ENCODE measurements at places on chromosomes 11 and 22. TPM values are rescaled to one million over a fixed set of nuclear protein-coding genes. Genes with fewer than 3 reads are reported as not detected.

The CSNK2A3 gene
- 1.2 TPM for total RNA-seq

The DMC1 gene
- total RNA-seq, result 10.8 TPM

GRCh38 chr22:20647586-20648305, 126.2 kb upstream of the SERPIND1 start:
- H3K4me3 ChIP-seq, result no peak overlapping the region
- H3K27me3 ChIP-seq, result peaks cover 7% of the 10 kb centered on the region
- no peaks in the 10 kb centered on the region for H3K4me1 ChIP-seq
- DNase-seq, result no peak
- H3K27ac ChIP-seq, result no peak overlapping the region
- H3K36me3 ChIP-seq, result no peaks in the 10 kb centered on the region

GRCh38 chr11:12469451-12469850, 92.1 kb downstream of the PARVA start:
- no peaks in the 10 kb centered on the region for H3K36me3 ChIP-seq
- H3K27ac ChIP-seq, result no peak overlapping the region
- no peaks in the 10 kb centered on the region for H3K4me1 ChIP-seq
- H3K4me3 ChIP-seq, result no peak overlapping the region
- H3K27me3 ChIP-seq, result no peaks in the 10 kb centered on the region

DNA sequence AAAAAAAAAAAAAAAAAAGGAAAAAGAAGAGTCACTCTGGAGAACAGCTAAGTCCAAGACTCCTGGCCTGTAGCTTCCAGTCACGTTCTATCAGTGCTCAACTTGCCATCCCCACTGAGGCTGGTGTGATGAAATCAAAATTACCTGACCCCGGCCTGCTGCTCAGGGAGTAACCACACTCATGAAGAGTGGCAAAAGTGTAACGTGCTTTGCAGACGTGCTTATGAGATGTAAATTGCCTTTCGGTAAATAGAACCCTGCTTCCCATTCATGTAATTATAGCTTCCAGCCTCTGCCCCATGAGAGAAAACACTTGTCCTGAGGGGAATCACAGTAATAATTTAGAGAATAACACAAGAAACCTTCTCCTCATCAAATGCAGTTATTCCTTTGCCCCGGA, 28.2 kb upstream of the CHKA start:
- no peaks in the 10 kb centered on the region for H3K4me1 ChIP-seq
- no peaks in the 10 kb centered on the region for H3K27me3 ChIP-seq
- H3K27ac ChIP-seq, result no peak overlapping the region
- H3K36me3 ChIP-seq, result no peaks in the 10 kb centered on the region
- H3K4me3 ChIP-seq, result no peak overlapping the region
- no peak for DNase-seq

DNA sequence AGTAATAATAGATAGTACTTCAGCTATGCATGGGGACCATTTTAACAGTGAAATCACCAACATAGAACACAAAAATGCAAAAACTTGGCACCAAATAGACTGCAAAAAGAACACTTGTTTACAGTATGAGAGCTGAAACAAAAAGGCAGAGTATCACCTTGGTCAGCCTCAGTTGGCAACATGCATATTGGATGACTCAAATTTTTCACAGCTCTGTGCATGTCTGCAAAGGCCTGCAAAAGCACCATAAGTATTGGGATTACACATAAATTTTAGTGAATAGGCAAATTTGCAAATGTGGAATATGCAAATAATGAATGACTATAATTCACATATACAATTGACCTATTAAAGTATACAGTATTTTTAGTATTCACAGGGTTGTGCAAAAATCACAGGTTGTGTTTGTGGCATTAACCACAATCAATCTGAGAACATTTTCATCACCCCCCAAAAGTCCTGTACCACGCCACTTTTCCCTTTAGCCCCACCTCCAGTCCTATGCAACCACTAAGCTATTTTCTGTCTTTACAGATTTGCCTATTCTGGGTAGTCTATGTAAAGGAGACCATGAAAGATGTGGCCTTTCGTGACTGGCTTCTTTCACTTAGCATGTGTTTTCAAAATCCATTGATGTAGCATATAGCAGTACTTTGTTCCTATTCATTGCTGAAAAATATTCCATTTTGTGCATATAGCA, 47.2 kb downstream of the CCDC15 start:
- no peak overlapping the region for H3K4me3 ChIP-seq
- H3K36me3 ChIP-seq, result peaks cover 52% of the 10 kb centered on the region
- no peaks in the 10 kb centered on the region for H3K4me1 ChIP-seq
- DNase-seq, result no peak
- no peak overlapping the region for H3K27ac ChIP-seq
- no peaks in the 10 kb centered on the region for H3K27me3 ChIP-seq

DNA sequence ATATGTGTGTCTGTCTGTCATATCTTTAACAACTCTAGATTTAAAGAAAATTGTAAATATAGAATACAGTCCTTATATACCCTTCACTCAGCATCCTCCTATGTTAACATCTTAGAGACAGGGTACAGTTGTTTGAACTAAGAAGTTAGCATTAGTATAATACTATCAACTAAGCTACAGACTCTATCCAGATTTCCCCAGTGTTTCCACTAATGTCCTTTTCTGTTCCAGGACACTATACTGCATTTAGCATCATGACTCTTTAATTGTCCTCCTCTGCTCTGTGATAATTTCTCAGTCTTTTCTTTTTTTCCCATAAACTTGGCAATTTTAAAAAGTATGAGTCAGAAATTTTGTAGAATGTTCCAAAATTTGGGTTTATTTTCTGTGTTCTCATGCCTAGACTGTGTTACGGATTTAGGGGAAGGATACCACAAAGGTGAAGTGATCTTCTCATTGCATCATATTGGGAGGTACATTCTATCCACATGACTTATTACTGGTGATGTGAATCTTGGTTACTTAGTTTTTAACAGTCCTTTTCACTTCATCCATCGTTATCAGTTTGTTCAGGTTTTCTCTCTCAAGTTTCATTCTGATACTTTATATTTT, 168.4 kb downstream of the SBF2 start:
- H3K27me3 ChIP-seq, result no peaks in the 10 kb centered on the region
- no peak overlapping the region for H3K4me3 ChIP-seq
- DNase-seq, result no peak
- no peak overlapping the region for H3K27ac ChIP-seq
- H3K4me1 ChIP-seq, result no peaks in the 10 kb centered on the region

DNA sequence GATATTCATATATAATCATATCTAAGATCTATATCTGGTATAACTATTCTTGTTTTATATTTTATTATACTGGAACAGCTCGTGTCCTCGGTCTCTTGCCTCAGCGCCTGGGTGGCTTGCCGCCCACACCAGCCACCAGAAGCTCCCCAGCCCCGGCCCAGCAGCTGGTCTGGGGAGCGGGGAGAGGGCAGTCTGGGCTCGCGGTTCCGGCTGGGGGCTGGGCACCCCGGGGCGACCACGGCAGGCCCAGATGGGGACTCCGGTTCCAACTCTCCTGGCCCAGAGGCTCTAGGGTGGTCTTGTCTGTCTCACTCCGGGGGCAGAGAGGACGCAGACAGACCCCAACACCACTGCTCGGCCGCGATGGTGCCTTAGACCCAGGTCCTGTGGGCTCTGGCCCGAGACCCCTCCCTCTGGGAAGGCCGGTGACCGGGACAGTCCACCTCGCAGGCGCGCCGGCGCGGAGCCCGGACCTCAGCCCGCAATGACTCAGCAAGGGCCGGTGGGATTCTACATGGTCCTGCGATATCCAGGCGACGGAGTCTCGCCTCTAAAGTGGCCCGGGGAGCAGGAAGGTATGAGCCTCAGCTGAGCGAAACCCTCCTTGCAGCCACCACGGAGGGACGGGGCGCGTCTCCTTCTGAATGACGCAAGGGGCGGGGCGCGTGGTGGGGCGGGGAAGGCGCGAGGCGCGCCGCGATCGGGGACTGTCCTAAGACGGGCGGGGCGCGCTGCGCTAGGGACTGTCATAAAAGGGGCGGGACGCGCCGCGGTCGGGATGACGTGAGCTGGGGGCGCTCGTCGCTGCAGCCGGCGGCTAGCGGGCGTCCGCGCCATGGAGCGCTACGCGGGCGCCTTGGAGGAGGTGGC, at the start of gene DGCR6:
Gene DGCR6 (plus strand): TSS at position 781 of the 870 bp plus-strand sequence. CDS start 55 bp downstream, at position 836.
- H3K36me3 ChIP-seq, result no peaks in the 10 kb centered on the region
- H3K27ac ChIP-seq, result no peak within 1 kb of the TSS
- H3K27me3 ChIP-seq, result no peaks in the 10 kb centered on the region

DNA sequence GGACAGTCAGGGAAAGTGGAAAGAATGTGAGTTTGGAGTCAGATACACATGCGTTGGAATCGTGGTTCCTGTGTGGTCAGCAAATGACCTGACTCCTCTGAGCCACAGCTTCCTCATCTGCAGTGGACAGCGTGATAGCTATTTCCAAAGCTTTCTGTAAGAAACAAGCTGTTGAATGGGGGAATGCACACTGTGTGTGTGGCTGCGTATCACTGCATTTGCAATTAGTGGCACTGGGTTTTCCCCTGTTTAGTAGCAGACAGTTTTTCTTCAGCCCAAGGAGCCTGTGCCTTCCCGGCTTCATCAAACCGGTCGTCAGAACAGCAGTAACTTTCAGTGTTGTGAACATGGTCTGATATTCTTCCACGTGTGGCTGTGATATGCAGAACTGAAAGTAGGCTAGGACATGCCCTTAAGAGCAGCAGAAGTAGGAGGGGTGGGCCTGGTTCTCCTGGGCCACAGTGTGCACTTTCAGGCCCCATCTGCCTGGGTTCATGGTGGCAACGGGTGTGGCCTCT, 121.5 kb downstream of the RRAS2 start:
- H3K27ac ChIP-seq, result no peak overlapping the region
- no peaks in the 10 kb centered on the region for H3K36me3 ChIP-seq
- no peaks in the 10 kb centered on the region for H3K4me1 ChIP-seq
- DNase-seq, result no peak
- H3K4me3 ChIP-seq, result no peak overlapping the region

- peak overlapping the region; percentile 66 for H3K4me3 ChIP-seq
- H3K27ac ChIP-seq, result peak overlapping the region; percentile 82
- H3K36me3 ChIP-seq, result no peaks in the 10 kb centered on the region
- peaks cover 47% of the 10 kb centered on the region for H3K4me1 ChIP-seq
These were observed 21.7 kb upstream of the HSPA8 start for GRCh38 chr11:123083623-123084029.

DNA sequence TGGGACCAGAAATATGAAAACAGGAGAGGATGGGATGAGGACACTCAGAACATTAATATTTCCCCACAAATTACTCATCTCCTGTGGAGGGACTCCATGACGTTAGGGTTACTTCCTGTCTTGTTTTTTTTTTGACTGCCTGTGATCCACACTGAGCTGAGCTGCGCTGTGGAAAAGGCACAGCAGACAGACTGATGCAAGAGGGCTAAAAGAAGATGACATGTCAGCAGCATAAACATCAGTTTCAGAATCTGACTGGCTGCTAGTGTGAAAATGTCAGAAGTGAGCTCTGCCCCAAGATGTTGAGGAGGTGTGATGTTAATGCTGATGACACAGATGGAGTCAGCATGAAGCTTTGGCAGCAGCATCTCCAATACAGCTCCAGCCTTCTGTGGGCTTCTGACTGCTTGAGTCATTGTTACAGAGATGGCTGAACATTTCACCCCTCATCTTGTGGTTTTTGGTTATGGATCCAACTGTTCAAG, 286.8 kb downstream of the BLID start:
- no peak for DNase-seq
- no peaks in the 10 kb centered on the region for H3K27me3 ChIP-seq
- no peak overlapping the region for H3K27ac ChIP-seq
- H3K4me3 ChIP-seq, result no peak overlapping the region
- no peaks in the 10 kb centered on the region for H3K36me3 ChIP-seq

- H3K27ac ChIP-seq, result no peak overlapping the region
- H3K27me3 ChIP-seq, result no peaks in the 10 kb centered on the region
- peaks cover 56% of the 10 kb centered on the region for H3K36me3 ChIP-seq
- H3K4me1 ChIP-seq, result peaks cover 32% of the 10 kb centered on the region
These were observed 2.6 kb downstream of the ZBED5 start for GRCh38 chr11:10855295-10855694.

GRCh38 chr11:83069441-83070043, 2.2 kb downstream of the RAB30 start:
- peaks cover 42% of the 10 kb centered on the region for H3K4me1 ChIP-seq
- peak overlapping the region; percentile 73 for H3K27ac ChIP-seq
- no peak overlapping the region for H3K4me3 ChIP-seq
- no peak for DNase-seq
- peaks cover 10% of the 10 kb centered on the region for H3K36me3 ChIP-seq

DNA sequence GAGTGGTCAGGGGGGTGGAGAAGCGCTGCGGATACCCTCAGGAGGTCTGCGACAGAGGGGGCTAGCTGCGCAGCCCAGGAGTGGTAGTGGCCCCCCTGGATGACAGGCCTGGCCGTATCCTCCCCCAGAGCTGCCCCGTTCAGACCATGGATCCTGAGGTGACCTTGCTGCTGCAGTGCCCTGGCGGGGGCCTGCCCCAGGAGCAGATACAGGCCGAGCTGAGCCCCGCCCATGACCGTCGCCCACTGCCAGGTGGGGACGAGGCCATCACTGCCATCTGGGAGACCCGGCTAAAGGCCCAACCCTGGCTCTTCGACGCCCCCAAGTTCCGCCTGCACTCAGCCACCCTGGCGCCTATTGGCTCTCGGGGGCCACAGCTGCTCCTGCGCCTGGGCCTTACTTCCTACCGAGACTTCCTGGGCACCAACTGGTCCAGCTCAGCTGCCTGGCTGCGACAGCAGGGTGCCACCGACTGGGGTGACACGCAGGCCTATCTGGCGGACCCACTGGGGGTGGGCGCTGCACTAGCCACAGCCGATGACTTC, 505 bp downstream of the NUDT22 start:
- H3K4me3 ChIP-seq, result peak overlapping the region; percentile 84
- H3K27me3 ChIP-seq, result no peaks in the 10 kb centered on the region
- H3K27ac ChIP-seq, result peak overlapping the region; percentile 62
- H3K4me1 ChIP-seq, result peaks cover 22% of the 10 kb centered on the region
- DNase-seq, result peak; percentile 59

- DNase-seq, result no peak
- H3K27me3 ChIP-seq, result no peaks in the 10 kb centered on the region
- H3K4me1 ChIP-seq, result no peaks in the 10 kb centered on the region
These were observed 302.0 kb downstream of the KIRREL3 start for GRCh38 chr11:126698576-126698975.

GRCh38 chr22:50201191-50202129, 649 bp downstream of the SELENOO start:
- no peak for DNase-seq
- H3K4me1 ChIP-seq, result peaks cover 9% of the 10 kb centered on the region
- H3K4me3 ChIP-seq, result peak overlapping the region; percentile 83
- peaks cover 40% of the 10 kb centered on the region for H3K36me3 ChIP-seq

GRCh38 chr11:103924166-103925013, 112.0 kb upstream of the DDI1 start:
- no peak overlapping the region for H3K27ac ChIP-seq
- no peak overlapping the region for H3K4me3 ChIP-seq
- no peaks in the 10 kb centered on the region for H3K4me1 ChIP-seq
- no peaks in the 10 kb centered on the region for H3K36me3 ChIP-seq
- H3K27me3 ChIP-seq, result no peaks in the 10 kb centered on the region
